Activated CD4-positive, alpha-beta memory T cell treated with anti-CD3 and anti-CD28 coated beads for 36 hours (primary cell): ENCODE measurements at places on chromosomes 2 and 18. TPM values are rescaled to one million over a fixed set of nuclear protein-coding genes. Genes with fewer than 3 reads are reported as not detected.

- no peaks in the 10 kb centered on the region for H3K36me3 ChIP-seq
- no peak for DNase-seq
Measured at GRCh38 chr2:128444121-128444771, 125.6 kb upstream of the HS6ST1 start.

DNA sequence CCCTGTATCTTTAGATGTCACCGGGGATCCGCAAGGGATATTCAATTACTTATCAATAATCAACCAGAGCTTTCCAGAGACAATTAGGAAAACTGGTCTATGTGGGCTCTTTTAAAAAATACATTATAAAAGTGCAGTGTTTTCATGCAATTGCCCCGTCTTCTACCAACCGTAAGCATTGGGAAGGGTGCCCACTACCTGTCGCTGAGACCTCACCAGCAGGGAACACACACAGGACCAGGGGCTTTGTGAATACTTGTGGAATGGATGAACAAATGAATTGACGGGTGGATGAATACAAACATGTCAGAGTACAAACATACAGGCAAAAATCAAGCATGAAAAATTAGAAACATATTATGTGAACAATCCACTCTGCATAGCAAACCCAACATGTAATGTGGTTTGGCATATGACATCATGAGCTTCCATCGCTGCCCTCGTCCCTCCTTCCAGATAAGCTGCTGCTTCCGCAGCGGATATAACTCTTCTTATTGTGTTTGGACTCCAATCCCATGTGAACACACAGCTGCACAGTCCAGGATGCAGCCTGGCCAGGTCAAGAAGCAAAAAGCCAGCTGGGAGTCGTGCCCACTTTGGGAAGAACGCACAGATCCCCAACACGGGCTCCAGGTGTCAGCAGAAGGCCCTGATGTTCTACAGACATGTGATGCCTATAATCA lies 5.3 kb downstream of the FHL2 start:
- peaks cover 11% of the 10 kb centered on the region for H3K27me3 ChIP-seq
- no peaks in the 10 kb centered on the region for H3K36me3 ChIP-seq
- H3K4me1 ChIP-seq, result peaks cover 7% of the 10 kb centered on the region
- DNase-seq, result no peak
- H3K4me3 ChIP-seq, result no peak overlapping the region
- no peak overlapping the region for H3K27ac ChIP-seq

DNA sequence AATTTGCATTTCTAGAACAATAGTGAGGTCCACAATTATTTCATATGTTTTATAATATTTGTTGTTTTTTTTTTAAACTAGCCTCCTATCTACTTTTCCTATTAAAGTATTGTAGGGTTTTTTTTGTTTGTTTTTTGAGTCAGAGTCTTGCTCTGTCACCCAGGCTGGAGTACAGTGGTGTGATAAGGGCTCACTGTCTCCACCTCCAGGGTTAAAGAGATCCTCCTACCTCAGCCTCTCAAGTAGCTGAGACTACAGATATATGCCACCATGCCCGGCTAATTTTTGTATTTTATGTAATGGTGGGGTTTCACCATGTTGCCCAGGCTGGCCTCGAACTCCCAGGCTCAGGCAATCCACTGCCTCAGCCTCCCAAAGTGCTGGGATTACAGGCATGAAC lies 122.5 kb downstream of the SLC39A10 start:
- no peaks in the 10 kb centered on the region for H3K27me3 ChIP-seq
- no peaks in the 10 kb centered on the region for H3K36me3 ChIP-seq
- H3K27ac ChIP-seq, result no peak overlapping the region
- no peaks in the 10 kb centered on the region for H3K4me1 ChIP-seq
- H3K4me3 ChIP-seq, result no peak overlapping the region

GRCh38 chr2:56182420-56182819 lies 1.4 kb upstream of the CCDC85A start:
- peaks cover 41% of the 10 kb centered on the region for H3K27me3 ChIP-seq
- peaks cover 8% of the 10 kb centered on the region for H3K4me1 ChIP-seq
- no peak overlapping the region for H3K4me3 ChIP-seq
- no peaks in the 10 kb centered on the region for H3K36me3 ChIP-seq

DNA sequence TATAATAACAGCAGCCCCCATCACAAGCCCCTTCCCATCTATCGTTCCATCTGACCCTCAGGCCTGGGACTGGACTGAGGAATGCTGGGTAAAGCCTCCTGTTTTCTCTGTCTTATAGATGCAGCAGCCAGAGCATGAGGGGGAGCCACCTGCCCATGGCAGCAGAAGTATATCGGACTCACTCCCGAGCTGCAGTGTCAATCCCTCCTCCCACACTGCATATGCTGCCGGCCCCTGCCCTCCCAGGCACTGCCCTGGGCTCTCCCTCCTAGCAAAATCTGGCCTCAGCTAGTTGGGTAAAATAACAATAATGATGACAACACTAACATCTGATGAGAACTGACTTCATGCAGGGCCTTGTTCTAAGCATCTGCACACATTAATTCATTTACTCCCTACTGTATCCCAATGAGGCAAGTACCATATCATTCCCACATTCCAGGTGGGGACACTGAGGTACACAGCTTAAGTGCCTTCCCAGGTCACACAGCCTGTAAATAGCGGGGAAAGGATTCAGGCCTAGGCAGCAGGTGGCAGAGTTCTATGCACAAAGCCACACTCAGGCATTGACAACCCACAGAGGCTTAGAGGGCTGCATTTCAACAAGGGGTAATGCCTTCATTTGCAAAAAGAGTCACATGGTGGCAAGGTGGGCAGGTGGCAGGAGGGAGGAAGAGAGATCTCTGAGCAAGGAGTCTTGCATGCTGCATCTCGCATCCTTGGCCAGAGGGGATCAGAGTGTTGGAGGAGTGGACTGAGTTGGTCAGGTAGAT lies 190.0 kb downstream of the ZBTB7C start:
- no peaks in the 10 kb centered on the region for H3K4me1 ChIP-seq
- H3K36me3 ChIP-seq, result no peaks in the 10 kb centered on the region
- H3K4me3 ChIP-seq, result no peak overlapping the region
- no peak for DNase-seq

DNA sequence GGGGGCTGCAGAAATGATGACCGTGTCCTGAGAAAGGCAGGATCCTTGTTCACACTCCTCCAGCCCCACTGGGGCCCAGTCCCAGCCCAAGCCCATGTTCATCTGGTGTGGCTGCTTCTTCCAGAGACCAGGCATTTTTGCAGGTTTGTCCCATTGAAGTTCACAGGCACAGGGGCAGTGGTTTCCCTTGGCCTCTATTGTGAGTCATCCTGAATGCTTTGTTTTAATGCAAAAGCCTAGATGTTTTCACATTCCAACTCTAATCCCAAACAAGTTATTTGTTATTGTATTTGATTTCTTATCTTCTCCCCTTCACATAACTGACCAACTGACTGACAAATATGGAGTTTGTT lies 426.4 kb upstream of the ID2 start:
- no peaks in the 10 kb centered on the region for H3K27me3 ChIP-seq
- no peak overlapping the region for H3K27ac ChIP-seq
- H3K36me3 ChIP-seq, result peaks cover under 1% of the 10 kb centered on the region

GRCh38 chr2:70936165-70936978 lies 672 bp downstream of the ATP6V1B1 start:
- DNase-seq, result no peak
- H3K27me3 ChIP-seq, result peaks cover 8% of the 10 kb centered on the region
- no peak overlapping the region for H3K27ac ChIP-seq
- no peaks in the 10 kb centered on the region for H3K4me1 ChIP-seq
- H3K36me3 ChIP-seq, result no peaks in the 10 kb centered on the region
- no peak overlapping the region for H3K4me3 ChIP-seq

DNA sequence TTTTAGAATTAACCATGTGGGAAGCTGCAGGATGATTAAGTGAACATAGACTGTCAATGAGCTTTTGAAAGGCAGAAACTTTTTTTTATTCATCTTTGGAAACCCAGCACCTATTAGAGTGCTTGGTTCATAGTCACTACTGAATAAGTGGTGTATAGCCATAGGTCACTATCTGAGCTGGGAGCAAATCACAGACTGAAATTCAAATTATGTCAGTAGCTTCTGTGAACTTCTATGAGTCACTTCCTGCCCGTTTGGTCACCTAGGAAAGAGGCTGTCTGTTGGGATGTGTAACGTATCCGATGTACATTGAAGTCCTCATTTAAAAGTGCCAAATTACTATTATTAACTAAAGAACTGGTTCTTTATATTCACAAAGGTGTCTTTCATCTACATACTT lies 20.5 kb upstream of the SLC40A1 start:
- DNase-seq, result no peak
- H3K4me1 ChIP-seq, result peaks cover 1% of the 10 kb centered on the region
- H3K27me3 ChIP-seq, result no peaks in the 10 kb centered on the region
- no peaks in the 10 kb centered on the region for H3K36me3 ChIP-seq

- H3K4me3 ChIP-seq, result no peak overlapping the region
- DNase-seq, result no peak
- H3K4me1 ChIP-seq, result no peaks in the 10 kb centered on the region
- H3K36me3 ChIP-seq, result no peaks in the 10 kb centered on the region
- peaks cover 2% of the 10 kb centered on the region for H3K27me3 ChIP-seq
Measured at GRCh38 chr2:60465736-60466135, 87.7 kb downstream of the BCL11A start.

- H3K36me3 ChIP-seq, result peaks cover 40% of the 10 kb centered on the region
- H3K27ac ChIP-seq, result peak overlapping the region; percentile 81
- H3K27me3 ChIP-seq, result no peaks in the 10 kb centered on the region
- peak overlapping the region; percentile 37 for H3K4me3 ChIP-seq
- peaks cover 83% of the 10 kb centered on the region for H3K4me1 ChIP-seq
Measured at GRCh38 chr2:105836840-105837692, 92.4 kb downstream of the NCK2 start.

DNA sequence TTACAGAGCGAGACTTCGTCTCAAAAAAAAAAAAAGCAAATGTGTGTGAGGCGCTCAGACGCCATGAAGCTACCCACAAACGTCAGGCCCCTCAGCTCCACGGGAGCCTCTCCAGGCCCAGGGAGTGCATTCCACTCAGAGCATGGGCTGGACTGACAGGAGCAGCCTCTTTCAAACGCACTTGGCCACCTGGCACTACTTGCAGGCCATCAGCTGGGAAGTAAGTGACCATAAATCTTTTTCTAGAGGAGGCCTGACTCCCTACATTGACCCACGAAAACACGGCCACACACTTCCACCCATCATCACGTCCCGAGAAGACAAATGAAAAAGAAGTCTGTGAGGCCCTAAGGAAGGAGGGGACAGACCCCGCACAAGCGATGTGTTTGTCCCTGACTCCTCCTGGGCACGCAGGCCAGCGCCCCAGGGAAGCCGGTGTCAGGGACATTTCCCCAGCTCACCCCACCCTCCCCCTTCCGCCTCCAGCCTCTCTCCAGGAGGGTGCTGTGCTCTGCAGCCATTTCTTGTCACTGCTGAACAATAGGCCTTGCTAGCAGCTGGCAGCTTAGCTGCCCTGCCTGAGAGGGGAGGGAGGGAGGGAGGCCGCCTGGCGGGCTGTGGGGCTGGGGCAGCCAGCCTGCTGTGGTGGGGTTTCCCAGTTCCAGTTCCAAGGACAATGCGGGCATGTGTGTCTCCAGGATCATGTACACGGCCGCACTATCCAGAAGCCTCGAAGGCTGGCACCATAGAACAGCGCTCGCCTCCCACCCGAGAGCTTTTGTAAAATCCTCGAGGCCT lies 26.6 kb downstream of the SERTAD2 start:
- no peaks in the 10 kb centered on the region for H3K36me3 ChIP-seq
- DNase-seq, result no peak
- no peaks in the 10 kb centered on the region for H3K4me1 ChIP-seq
- no peaks in the 10 kb centered on the region for H3K27me3 ChIP-seq

- H3K27me3 ChIP-seq, result no peaks in the 10 kb centered on the region
- no peak overlapping the region for H3K27ac ChIP-seq
- no peak for DNase-seq
Measured at GRCh38 chr2:39452396-39452795, 15.3 kb upstream of the MAP4K3 start.

- H3K4me3 ChIP-seq, result no peak overlapping the region
- H3K27ac ChIP-seq, result no peak overlapping the region
- DNase-seq, result no peak
- H3K4me1 ChIP-seq, result peaks cover 15% of the 10 kb centered on the region
- no peaks in the 10 kb centered on the region for H3K27me3 ChIP-seq
Measured at GRCh38 chr2:20762945-20763683, 59.8 kb downstream of the LDAH start.

DNA sequence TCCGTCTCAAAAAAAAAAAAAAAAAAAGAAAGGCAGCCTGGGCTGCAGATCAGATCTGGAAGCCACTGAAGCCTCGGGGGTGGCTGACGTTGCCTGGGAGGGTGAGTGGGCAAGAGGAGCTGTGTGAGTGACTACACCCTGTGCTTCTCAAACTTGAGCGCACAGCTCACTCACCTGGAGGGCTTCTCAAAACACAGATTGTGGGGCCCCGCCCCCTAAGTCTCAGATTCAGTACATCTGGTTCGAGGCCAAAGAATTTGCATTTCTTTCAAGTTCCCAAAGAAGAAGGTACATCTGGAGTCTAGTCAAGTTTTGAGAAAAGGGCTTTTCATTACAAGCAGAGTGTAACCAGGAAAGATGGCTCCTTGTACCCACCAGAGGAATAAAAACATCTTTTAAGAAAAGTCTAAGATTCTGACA lies 97.7 kb upstream of the CAB39 start:
- no peaks in the 10 kb centered on the region for H3K36me3 ChIP-seq
- DNase-seq, result peak; percentile 78
- H3K27ac ChIP-seq, result peak overlapping the region; percentile 56

DNA sequence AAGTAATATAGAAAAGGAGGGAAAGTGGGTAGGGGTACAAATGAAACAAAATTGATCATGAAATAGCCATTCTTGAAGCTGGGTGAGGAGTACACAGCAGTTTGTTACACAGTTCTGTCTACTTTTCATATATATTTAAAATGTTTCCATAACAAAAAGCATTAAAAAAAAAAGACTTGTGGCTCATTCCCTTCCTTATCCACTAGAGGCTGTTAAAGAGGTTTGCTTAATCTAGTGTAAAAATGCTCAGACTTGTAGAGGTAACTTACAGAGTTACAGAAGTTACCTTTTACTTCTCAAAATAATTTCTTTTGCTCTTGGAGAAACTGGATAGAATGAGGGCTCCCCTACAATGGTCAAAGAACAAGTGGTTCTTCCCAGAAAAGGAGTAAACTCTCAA lies 8.1 kb upstream of the WIPF1 start:
- H3K27ac ChIP-seq, result peak overlapping the region; percentile 96
- H3K36me3 ChIP-seq, result peaks cover 15% of the 10 kb centered on the region
- no peak for DNase-seq
- no peaks in the 10 kb centered on the region for H3K27me3 ChIP-seq
- H3K4me1 ChIP-seq, result peaks cover 85% of the 10 kb centered on the region

- H3K4me1 ChIP-seq, result no peaks in the 10 kb centered on the region
- no peaks in the 10 kb centered on the region for H3K36me3 ChIP-seq
- no peaks in the 10 kb centered on the region for H3K27me3 ChIP-seq
- DNase-seq, result no peak
- no peak overlapping the region for H3K27ac ChIP-seq
Measured at GRCh38 chr2:14927021-14927564, 294.6 kb downstream of the LRATD1 start.

GRCh38 chr2:14752295-14752694 lies 119.8 kb downstream of the LRATD1 start:
- H3K4me1 ChIP-seq, result no peaks in the 10 kb centered on the region
- H3K36me3 ChIP-seq, result no peaks in the 10 kb centered on the region
- no peak for DNase-seq

Gene PPP3R1
- 76.2 TPM for total RNA-seq

Gene PCARE
- not detected for total RNA-seq

Gene RAB6C
- total RNA-seq, result not detected

Gene TMEM163
- 0.12 TPM for total RNA-seq

Gene COL5A2
- 0.85 TPM for total RNA-seq

Gene TSPYL6
- total RNA-seq, result not detected

Gene SF3B6
- 148 TPM for total RNA-seq

Gene ADRA2B
- total RNA-seq, result 0.21 TPM

Gene NT5C1B
- total RNA-seq, result not detected

Gene M1AP
- total RNA-seq, result not detected

Gene CCDC195
- total RNA-seq, result not detected

Gene ZNF521
- not detected for total RNA-seq

Gene G6PC2
- not detected for total RNA-seq

Gene TBR1
- not detected for total RNA-seq
